NCI-H82 (cell line): ENCODE measurements at places on chromosomes 4 and X.
A peak's percentile ranks its signal among the peaks of the same experiment; 100 is the strongest.

DNA sequence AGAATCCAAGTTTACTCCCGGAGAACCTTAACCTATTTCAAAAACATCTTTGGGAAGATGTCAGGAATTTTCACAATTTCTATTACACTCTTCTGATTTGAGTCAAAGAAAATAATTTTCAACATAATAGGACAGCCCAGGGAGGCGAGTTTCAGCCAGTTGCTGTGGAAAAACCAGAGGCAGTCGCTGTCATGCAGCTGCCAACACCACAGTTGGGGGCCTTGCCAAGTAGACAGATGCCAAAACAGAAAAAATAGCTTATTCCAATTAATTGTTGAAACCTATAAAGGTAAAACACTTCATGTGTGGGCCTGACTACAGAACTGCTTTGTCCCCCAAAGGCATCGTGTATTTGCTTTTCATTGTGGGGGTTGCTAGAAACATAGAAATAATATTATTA is 225.8 kb downstream of the DMD start:
- no peak for DNase-seq

- no peak for DNase-seq
Measured at GRCh38 chr4:74962584-74962983, 29.7 kb downstream of the PARM1 start.

DNA sequence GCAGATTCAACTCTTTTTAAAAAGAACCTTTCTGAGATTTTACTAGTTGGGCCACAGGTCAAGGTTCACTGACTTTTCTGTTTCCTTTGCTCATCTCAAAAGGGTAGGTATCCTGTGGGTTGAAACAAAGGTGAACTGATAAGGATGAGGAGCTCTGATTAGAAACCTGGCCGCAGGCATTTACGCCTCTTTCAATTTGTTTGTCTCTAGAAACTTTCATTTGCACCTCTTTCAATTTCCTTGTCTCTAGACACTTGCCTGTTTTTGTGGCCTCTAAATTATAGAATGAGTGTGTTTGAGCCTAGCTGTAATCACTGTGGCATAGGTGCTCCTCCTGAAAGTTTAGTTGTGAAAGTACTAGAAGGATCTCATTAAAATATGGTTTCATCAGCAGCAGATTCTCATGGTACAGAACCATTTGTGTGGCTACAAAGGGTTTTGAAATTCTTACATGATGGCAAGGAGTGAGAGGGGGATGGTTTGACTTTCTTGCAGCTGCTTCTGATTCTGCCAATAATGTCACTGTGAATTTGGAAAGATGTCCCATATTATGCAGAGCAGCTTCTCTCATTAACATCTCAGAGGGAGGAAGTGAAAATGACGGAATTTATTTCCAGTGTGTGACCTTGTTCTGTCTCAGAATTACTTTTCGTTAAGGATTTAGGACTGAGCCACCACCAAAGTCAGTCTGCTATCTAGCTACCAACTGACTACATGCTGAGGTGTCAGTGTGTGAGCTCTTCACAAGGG is 142.2 kb downstream of the SH2D1A start:
- no peak for DNase-seq

DNA sequence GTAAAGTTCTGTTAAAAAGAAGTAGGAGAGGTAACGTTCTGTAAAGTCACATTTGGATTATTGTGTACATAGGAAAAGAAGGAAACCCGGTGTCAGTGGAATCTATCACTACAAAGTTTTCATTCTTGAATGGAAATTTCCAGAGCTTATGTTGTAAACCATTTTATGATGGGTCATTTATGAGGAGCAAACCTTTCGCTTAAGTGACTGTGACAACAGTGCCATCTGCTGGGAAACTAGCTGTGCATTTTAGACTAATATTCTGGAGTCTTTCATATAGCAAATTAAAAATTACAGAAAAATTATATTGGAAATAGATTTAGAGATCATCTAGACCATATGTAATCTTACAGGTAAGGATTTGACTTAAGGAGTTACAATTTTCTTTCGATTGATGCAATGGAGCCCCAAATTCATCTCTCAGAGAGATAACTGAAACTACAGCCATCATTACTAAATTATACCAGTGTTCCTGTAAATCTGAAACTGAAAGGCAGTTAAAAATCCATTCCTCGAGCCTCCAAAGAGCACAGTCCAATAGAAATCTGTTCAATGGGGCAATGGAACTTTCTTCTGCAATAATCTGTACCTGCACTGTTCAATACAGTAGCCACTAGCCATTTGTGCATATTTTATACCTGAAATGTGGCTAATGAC is 26.9 kb downstream of the ASB9 start:
- DNase-seq, result peak; percentile 73

GRCh38 chr4:139611391-139611790 is 54.2 kb upstream of the MGST2 start:
- peak; percentile 80 for DNase-seq

GRCh38 chr4:26609391-26609790 is 25.5 kb downstream of the TBC1D19 start:
- DNase-seq, result no peak
